ENCODE measurements at places on chromosomes 6 and 20.

DNA sequence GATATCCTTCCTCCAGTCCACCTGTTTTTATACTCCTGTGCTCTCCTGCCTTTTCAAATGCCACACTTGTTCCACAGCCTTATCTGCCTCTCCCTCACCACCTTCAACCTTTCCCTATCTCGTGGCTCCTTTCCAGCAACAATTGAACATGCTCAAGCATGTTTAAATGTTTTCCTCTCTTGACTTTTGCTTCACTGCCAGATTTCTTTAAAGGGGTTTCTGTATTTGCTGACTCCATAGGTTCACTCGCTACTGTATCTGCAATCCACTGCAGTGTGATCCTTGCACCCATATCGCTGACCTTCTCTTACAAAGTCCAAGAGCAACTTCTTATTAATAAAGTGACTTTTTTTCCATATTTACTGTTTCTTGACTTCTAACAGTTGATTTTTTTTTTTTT is 11.2 kb upstream of the GMNN start:
- DNase-seq: no peak

GRCh38 chr6:42010185-42010891 is 40.0 kb upstream of the TAF8 start:
- no peak for DNase-seq

DNA sequence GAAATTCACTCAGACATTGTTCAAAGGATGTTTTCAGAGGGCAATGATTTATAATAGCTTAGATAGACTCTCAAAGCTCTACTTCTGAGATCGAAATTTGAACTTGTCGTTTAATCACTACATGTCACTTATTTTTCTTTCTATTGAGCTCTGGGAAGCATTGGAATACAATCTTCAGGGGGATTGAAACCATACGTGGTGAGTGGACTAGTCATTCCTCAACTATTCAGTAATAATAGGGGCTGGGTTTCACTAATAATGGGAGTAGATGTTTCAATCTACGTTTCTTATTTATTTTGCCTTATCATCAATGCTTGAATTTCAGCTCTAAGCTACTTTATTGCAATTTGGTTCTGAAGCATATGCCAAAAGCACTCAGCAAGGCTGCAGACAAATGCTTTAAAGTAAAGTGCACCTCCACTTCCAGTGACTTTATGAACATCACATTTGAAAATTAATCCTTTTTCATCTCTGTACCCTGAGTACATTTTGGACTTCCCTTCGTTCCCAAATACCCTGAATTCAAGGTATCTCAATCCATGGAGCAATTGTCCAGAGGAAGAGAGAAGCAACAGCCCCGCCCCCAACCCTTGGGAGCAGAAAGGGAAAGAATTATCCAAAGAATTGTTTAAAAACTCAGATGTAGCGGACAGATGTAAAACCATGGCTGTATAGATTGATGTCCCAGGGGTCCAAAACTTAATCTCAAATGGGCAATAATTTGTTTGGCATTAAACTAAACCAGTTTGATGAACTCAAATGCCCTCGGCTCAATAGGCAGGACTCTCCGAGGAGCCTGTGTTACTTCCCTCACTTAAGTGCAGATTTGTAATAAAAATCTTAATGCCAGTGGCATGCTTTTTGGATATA is 68.1 kb downstream of the HFE start:
- no peak for DNase-seq

DNA sequence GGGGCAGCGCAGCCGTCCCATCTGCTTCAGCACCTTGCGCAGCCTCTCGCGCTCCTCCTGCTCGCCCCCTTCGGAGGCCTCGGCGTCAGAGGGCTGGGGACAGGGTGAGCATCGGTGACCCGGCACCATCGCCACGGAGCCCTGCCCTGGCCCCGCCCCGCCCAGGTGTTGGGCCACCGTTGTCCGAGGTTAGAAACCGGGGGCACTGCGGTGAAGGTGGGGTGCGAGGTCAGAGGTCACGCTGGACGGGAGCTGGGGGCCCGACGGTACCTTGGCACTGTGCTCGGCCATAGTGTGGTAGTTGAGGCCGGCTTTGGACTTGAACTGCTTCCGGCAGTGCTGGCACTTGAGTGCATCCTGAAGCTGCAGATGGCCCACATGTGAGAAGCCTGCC is 6.4 kb downstream of the ZNF512B start:
- DNase-seq: no peak

- no peak for DNase-seq
These were observed 181.6 kb upstream of the RGS17 start for GRCh38 chr6:153312634-153313033.

- DNase-seq: no peak
These were observed 48.2 kb upstream of the RALY start for GRCh38 chr20:33945391-33946081.

- no peak for DNase-seq
These were observed 108.0 kb upstream of the C6orf118 start for GRCh38 chr6:165417278-165417865.

DNA sequence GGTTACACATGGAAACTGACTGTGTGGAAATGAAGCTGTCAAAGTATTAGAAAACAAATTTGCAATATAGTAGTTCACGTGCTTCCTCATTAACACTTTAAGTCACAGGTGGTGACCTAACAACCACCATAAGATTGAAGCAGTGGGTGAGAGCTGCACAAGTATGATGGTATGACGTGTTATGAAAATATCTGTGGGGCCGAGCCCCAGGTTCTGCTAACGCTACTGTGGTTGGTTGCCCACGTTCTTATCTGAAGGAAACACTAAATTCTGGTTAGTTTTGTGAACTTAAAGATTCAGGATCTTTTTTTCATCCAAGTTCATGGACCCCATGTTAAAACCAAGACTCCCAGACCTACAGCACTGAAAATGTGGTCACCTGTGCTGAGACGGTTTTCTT is 243.0 kb upstream of the RIN2 start:
- DNase-seq: no peak

- no peak for DNase-seq
These were observed 13.7 kb downstream of the DDO start for GRCh38 chr6:110401585-110402176.

DNA sequence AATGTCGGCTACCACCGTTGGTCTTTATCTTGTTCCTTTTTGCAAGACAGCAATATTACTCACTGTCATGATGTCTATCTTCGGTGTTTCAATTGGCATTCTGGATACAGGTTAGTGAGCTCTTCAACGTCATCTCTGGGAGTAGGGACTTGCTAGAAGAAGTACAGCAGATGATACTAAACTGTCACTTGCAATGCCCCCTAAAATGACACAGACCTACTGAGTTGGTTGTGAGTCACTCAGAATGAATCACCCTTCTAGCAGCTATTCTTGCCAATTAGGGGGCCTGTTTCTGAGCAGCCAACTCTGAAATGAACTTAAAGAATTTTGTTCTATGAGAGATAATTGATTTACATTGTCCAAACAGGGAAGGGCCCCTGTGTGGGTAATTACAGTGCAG is 176.5 kb downstream of the SLC16A10 start:
- DNase-seq: no peak

GRCh38 chr6:36860126-36860525 is 14.5 kb downstream of the PPIL1 start:
- no peak for DNase-seq

DNA sequence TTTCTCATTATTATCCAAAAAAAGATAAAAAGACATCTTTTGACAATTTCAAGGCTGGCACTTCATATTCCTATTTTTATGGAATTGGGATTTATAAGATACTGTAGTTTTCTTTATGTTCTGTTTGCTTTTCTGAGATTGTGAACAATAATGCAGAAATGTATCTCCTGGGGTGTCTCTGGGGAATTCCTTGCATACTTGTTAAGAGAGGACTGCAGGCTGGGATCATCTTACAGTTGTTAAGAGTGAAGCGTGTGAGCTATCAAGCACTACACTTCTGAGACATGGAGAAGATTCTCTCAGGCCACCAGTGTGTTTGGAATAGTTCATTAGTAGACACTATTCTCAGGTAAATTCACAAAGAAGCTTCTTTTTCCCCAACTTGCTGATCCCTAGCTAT is 963.3 kb upstream of the GJE1 start:
- DNase-seq: no peak

DNA sequence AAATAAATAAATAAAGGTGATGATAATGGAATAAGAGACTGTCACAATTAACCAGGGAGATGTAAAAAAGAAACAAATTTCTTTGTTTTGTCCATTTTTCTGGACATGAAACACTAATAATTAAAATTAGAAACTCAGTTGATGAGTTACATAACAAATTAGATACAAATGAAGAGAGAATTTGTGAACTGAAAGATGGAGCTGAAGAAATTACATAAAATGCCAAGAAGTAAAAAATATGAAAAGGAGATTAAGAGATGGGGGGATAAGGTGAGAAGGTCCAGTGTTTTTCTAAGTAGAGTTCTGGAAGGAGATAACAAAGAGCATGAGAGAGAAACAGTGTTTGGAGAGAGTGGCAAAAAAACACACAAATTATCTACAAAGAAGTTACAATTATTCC is 89.4 kb upstream of the AGPAT4 start:
- no peak for DNase-seq

DNA sequence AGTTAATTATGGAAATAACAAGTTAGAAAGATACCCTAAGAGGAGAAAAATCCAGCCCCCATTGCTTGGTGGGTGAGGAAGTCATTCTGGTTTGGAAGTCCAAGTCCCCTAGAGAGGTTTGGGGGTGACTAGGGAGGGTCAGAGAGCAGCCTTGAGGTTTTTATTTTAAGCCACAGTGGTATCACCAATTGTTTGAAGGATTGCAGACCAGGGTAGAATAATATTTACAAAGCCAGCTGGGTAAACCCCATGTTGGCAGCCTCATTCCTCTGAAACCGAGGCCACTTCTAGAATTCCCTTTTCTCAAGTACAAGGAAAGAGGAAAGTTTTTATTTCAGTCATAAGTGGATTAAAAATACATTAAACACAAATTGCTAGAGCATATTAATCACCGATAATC is 99.7 kb downstream of the TMEM170B start:
- DNase-seq: no peak

DNA sequence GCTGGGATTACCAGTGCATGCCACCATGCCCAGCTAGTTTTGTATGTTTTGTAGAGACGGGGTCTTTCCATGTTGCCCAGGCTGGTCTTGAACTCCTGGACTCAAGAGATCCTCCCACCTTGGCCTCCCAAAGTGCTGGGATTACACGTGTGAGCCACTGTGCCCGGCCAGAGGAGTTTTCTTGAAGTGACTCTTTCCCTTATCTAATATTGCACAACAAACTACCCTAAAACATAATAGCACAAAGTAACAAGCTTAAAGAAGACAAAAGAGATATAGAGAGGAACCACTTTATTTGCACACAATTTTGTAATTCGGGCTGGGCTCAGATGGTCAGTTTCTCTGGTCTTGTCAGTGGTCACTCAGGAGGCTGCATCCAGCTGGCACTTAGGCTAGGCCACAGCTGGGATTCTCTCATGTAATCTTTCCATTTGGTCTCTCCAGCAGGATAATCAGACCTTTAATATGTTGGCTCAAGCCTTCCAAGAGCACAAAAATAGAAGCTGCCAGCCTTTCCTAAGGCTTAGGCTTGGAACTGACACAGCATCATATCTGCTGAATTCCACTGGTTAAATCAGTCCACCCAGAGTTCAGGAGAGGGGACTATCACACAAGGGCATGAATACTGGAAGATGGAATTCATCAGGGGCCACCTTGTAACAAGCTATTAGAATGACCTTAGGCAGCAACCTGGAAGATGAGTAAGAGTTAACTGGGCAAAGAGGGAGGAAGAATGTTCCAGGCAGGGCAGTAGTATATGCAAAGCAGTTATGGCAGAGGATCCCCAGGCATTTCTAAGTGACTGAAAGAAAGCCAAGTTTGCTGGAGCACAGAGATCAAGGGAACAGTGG is 56.7 kb upstream of the PNRC1 start:
- no peak for DNase-seq

DNA sequence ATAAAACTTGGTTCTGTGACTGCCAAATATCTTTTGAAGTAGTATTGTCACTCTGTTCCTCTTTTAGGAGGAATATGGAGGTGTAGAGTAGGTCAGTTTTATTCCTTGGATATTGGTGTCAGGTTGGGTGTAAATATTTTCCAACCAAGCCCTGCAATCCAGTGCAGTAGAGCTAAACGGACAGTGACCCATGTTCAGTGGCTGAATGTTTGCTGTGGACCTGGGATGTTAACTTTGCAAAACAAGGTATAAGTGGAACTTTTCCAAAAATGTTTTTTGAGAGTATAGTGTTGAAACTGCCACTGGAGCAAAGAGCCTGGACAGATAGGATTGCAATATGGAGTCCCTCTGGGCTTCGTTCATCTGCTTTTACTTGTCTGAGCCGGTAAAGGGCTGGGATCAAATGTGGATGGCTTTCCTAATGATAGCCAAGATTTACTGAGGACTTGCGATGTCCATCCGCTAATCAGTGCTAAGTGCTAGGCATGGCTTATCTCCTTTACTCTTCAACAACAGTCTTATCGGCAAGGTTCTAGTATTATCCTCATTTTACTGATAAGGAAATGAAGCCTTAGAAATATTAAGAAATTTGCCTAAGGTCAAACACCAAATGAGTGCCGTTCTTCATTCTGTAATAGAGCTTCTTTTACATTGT is 69.0 kb upstream of the BACH2 start:
- no peak for DNase-seq
